NCI-H446 (cell line): ENCODE measurements at places on chromosomes 2 and 18.

- DNase-seq, result no peak
Observed at GRCh38 chr2:223598994-223599639, 3.0 kb downstream of the SCG2 start.

GRCh38 chr18:12776821-12777471 is 74.1 kb downstream of the PSMG2 start:
- no peak for DNase-seq

DNA sequence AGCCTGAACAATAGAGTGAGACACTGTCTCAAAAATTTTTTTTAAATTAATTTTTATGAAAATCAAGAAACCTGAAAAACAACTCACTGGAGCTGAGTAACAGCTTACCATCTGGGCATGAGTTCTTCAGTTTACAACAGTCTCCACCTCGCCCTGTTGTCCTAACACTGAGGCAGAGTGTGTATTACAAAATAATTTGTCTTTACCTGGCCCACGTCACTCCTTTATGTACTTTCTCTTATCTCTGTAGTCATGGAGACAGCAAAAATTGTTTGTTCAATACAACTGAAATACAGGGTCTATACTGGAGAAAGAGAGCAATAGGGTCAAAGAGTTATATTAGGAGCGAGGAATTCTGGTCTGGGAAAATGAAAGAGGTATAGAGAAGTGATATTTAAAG is 48.1 kb downstream of the CYTIP start:
- no peak for DNase-seq

GRCh38 chr2:154375579-154375931 is 322.9 kb upstream of the KCNJ3 start:
- peak; percentile 43 for DNase-seq

GRCh38 chr18:58687871-58688308 is 16.6 kb downstream of the MALT1 start:
- DNase-seq, result no peak

GRCh38 chr18:39752351-39752750 is 2186.8 kb upstream of the CELF4 start:
- no peak for DNase-seq

DNA sequence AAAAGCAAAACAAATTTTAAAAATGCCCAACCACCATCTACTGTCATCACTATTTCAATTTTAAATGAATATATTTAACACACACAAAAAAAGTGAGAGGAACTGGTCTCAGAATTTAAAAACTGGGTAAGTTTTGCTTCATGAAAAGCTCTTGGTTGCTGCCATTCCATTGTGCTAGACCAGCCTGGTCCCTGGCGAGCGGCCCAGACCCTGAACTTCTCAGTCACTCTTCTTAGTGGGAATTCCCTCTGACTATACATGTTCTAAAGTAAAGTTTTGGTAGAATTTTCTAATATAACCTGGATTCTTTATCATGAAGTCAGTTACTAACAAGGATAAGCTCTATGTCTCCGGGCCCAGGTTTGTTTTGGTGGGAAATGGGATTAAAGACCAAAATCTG is 34.8 kb upstream of the TMEM177 start:
- no peak for DNase-seq

DNA sequence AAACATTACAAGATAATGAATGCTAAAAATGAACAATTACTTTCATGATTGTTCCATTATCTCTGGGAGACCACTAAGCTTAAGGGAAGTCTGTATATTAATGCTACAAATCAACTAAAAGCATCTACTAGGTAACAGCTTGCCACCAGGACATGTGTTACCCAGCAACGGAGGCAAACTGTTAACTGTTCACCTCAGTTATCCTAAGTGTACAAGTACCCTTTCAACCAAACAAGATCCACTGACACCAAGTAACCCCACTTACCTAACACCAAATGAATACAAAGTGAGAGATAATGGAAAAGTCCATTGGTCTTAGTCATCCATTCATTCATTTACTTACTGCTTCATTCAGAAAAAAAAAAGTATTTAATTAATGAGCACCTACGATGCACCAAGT is 54.7 kb upstream of the KIDINS220 start:
- DNase-seq, result no peak

DNA sequence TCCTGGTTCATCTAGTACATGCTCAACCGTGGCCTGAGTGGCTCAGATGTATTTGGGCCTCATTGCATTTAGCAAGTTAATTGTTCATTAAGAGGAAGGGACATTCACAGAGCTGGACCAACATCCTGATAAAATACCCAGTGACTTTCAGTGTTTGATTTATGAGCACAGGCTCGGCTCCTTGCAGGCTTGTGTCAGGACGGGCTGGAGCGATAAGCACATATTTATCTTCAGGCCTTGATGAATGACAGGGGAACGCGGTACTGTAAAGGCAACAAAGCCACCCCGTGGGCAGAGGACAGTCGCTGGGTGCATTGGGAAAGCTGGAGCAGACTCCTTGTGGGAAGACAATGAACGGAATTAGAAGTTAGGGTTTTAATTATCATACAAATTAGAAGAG is 548.6 kb upstream of the HS6ST1 start:
- no peak for DNase-seq

DNA sequence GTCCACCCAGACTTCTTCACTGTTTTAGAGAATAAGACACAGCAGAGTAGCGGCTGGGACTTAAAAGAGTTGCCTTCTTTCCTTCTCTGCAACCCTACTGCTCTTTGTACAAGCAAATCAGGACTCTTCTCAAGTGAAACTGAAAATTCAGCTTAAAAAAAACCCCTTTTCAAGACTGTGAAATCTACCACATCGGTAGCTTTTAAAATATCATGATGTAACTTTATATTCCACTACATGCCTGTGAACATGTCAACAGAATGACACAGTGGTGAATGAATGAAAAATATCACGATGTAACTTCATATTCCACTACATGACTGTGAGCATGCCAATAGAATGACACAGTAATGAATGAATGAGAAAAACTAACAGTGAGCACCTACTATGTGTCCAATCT is 53.4 kb downstream of the TCF4 start:
- DNase-seq, result no peak

- DNase-seq, result no peak
Observed at GRCh38 chr2:28338046-28338817, 54.4 kb upstream of the FOSL2 start.

GRCh38 chr2:27280826-27281225 is 1.4 kb upstream of the TRIM54 start:
- no peak for DNase-seq

GRCh38 chr2:113073325-113073834 is 5.6 kb downstream of the IL1F10 start:
- DNase-seq, result no peak

DNA sequence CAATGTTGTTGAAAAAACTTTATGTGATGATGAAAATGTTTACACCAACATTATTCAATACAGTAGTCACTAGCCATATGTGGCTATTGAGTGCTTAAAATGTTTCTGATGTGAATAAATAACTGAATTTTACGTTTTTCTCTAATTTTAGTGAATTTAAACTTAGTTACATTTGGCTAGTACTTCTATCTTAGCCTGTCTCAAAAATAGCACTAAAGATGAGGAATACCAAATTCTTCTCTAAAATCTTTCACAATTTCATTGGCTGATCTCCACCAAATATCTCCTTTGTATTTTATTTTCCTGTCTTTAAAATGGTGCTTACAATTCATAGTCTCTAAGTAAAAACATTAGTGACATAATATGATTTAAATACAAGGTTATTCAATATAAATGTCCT is 83.7 kb upstream of the RND3 start:
- no peak for DNase-seq

DNA sequence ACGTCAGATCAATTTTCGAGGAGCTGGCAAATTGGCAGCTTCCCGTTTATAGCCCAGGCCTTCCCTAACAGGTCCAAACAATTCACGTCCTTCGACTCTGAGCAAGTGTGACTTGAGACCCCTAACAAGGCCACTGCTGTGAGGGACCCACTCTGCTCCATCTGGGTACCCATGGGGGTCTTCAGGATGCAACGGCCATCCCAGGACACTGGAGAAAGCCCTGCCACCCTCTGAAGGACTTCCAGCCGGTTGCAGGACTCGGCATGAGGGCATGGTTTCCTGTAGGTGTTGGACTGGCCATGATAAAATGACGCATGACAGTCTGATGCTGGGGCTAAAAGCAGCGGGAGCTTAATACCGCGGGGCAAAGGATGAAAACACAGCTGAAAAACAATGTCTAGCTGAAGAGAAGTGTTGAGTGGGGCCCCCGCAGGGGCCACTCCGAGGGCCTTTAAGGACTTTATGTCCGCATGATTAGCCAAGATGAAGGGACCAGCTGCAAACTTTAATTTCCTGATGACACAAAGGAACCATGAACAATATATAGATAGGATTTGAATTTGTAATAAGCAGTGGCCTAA is 113.3 kb upstream of the ZNF521 start:
- no peak for DNase-seq

DNA sequence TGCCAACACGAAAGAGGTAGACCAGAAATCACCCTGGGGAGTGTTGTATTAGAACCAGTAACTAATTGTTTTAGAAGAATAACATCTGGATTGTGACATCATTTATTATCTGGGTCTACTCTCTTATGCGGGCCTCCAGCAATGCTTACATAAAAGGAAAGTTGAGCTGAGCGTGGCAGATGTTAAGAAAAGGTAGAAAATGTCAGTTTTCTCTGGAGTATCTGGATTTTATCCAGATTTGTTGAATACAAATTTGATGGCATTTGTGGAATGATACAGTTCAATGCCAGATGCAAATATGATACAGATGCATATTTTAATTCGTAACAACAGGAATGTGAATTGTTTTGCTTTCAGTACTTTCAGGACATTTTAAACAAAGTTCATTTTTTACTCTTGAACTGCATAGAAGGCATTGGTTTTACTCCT is 90.3 kb downstream of the PRPF40A start:
- DNase-seq, result no peak

- no peak for DNase-seq
Observed at GRCh38 chr2:102421890-102422759, 835 bp upstream of the IL18RAP start.

- DNase-seq, result no peak
Observed at GRCh38 chr18:24630346-24630880, 170.0 kb downstream of the HRH4 start.

GRCh38 chr2:28617502-28618184 is 121.8 kb downstream of the PLB1 start:
- no peak for DNase-seq

GRCh38 chr2:127365211-127365643 is 22.5 kb downstream of the MAP3K2 start:
- no peak for DNase-seq

GRCh38 chr18:8607776-8608742 is 1.2 kb upstream of the RAB12 start:
- DNase-seq, result no peak

DNA sequence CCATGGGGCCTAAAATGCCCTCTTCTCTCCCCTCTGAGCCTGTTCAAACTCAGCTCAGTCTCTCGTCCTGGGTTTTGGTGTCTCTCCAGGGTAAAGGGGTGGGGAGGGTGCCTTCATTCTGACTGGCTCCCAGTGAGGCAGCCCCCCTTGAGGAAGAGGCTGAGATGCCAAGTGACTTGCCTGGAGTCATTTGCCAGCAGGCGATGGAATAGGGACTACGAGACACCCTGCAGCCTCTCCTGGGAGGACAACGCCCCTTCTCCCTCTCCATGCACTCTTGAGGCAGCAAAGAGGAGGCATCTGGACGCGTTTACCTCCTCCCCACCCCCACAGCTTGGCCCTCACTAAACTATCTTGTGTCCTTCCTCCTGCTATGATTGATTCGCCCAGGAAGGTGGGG is 760 bp upstream of the STON1 start:
- no peak for DNase-seq

DNA sequence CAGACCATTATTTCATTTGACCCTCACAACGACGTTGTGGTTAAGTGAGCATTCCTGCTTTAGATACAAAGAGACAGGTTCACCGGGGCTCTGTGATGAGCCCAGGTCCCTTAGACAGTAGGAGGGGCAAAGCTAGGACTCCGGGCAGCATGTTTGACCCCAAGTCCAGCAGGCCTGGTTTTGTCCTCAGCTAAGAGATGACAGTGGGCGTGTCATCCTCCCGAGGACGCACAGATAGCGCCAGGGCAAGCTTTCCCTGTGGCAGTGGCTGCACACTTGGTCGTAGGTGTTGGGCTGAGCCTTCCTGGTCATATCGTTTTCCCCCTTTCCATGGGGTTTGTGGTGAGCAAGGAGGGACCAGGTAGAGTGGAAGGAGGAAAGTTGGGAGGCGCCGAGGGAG is 76.3 kb downstream of the MTCL1 start:
- no peak for DNase-seq

DNA sequence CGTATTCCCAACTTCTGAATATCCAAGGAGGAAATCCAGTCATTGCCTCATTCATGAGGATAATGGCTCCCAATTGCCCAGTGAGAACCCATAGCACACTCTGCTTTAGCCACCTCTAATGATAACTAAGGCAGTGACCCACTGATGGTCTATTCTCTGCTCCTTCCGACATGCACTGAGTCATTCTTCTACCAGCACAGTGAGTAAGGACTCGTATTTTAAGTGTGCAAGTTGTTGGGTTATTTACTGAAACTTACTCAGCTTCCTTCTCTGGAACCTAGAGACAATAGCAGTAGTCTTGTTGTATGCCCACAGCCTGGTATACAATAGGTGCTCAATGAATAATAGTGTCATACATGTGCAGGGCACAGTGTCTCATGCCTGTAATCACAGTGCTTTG is 81.1 kb upstream of the ZNF397 start:
- no peak for DNase-seq

DNA sequence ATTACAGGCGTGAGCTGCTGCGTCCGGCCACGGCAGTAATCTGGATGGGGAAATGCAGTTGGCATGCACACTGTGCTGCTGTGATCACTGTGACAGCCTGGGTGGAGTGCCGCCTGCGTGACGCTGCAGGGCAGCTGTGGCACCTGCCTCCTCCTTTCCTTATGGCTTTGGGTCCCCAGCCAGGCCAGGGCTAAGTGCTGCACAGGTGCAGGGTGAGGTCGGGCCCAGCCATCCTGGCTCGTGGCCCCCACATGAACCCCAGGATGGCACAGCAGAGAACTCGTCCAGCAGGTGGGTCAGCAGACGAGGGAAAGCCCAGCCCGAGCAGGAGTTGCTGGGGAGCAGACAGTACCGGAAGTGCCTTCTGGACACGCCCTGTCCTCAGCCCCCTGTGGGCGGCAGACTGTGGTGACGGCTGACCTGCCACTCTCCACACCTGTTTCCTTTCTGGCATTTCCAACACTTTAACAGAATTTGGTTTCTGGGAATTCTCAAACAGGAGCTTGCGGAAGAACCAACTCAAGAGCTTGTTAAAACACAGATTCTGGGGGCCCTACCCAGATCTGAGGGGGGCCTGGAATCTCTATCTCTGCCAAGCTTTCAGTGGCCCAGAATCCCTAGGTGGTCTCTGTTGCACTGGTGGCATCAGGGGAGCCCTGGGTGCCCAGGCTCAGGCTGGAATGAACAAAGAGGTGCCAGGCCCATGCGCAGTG is 16.9 kb downstream of the HS1BP3 start:
- no peak for DNase-seq

GRCh38 chr2:177992992-177993391 is 79.6 kb downstream of the PDE11A start:
- no peak for DNase-seq

- DNase-seq, result no peak
Observed at GRCh38 chr18:34918856-34919255, 122.4 kb upstream of the MAPRE2 start.
